H7 (cell line): ENCODE measurements at places on chromosomes 1 and 21.

- DNase-seq = peak; percentile 17
Measured at GRCh38 chr1:152112101-152112884, 3.0 kb downstream of the TCHH start.

DNA sequence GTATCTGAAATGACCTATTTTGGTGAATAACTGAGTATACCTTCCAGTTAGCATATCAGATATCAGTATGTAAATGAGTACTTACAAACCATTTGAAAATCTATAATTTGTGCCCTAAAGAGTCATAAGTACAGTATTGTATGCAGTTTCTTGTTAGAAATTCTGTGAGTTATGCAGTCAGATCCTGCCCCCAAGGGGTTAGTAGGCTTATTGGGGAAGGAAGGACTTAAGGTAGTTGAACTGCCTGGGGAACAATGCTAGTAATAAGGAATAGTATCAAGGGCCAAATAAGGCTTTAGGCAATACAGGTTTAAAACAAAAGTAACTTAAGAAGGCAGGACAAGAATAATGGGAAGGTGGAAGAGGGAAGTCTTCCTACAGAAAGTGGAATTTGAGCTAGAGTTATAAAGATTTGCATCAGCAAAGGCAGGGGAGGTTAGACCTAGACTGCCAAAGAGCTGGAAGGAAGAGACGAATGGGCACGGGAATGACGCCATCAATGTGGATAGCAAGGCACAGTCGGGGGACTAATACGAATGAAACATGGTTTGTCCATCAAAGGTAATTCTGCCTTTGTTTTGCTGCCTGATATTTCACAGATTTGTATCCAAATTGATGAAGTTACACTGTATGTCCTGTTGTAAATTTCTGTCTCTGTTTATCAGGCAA lies 182.9 kb upstream of the DPYD start:
- no peak for DNase-seq

- peak; percentile 37 for DNase-seq
Measured at GRCh38 chr1:98049370-98050135, 128.7 kb upstream of the DPYD start.

- DNase-seq = no peak
Measured at GRCh38 chr1:87812871-87813577, 484.3 kb downstream of the LMO4 start.

GRCh38 chr1:43885279-43885801 lies 48.3 kb upstream of the ARTN start:
- peak; percentile 88 for DNase-seq

DNA sequence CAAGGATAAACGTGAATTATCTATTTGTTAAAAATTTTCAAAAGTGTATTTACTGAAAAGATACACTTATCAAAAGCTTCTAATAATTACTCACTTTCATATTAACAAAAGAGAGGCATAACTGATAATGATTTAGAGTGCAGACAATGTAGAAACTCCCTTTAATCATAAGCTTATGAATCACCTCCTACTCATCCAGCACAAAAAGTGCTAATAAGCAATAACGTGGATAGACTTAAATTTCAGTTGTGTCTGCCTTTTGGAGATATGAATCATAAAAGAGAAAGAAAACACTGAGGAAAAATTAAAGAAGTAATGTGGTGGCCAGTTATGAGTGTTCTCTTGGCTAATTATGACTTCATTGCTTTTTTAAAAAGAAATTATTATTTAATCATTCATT lies 827.6 kb upstream of the B3GALT2 start:
- DNase-seq = no peak

- DNase-seq = no peak
Measured at GRCh38 chr1:116513956-116514355, 56.9 kb downstream of the CD58 start.

GRCh38 chr1:201955729-201956143 lies 433 bp downstream of the TIMM17A start:
- no peak for DNase-seq

GRCh38 chr1:244393604-244394176 lies 58.0 kb downstream of the ADSS2 start:
- DNase-seq = no peak

- DNase-seq = peak; percentile 21
Measured at GRCh38 chr21:38351176-38351959, 94.6 kb downstream of the KCNJ15 start.
